Temporal lobe (tissue), 4 donors: ENCODE measurements at places on chromosomes 2 and 18. TPM values are rescaled to one million over a fixed set of nuclear protein-coding genes. Genes with fewer than 3 reads are reported as not detected.

CHN1 gene
- total RNA-seq = 41.1 TPM

ERFE gene
- 0.74 TPM for total RNA-seq

RAB6C gene
- 0.98 TPM for total RNA-seq

D2HGDH gene
- total RNA-seq = 10.1 TPM

TMEM131 gene
- 38.6 TPM for total RNA-seq

REG3A gene
- not detected for total RNA-seq

POU3F3 gene
- total RNA-seq = 230 TPM

UPP2 gene
- 2.2 TPM for total RNA-seq

GTF2A1L gene
- total RNA-seq = 1.7 TPM

CNGA3 gene
- 2.5 TPM for total RNA-seq

MYO5B gene
- 12.0 TPM for total RNA-seq

ME2 gene
- total RNA-seq = 80.6 TPM

CKAP2L gene
- 3.2 TPM for total RNA-seq

HRH4 gene
- not detected for total RNA-seq

RIT2 gene
- 16.0 TPM for total RNA-seq

SERPINB11 gene
- total RNA-seq = not detected

IL1F10 gene
- not detected for total RNA-seq
